ENCODE measurements at places on chromosomes 6 and 20.
A peak's percentile ranks its signal among the peaks of the same experiment; 100 is the strongest.

DNA sequence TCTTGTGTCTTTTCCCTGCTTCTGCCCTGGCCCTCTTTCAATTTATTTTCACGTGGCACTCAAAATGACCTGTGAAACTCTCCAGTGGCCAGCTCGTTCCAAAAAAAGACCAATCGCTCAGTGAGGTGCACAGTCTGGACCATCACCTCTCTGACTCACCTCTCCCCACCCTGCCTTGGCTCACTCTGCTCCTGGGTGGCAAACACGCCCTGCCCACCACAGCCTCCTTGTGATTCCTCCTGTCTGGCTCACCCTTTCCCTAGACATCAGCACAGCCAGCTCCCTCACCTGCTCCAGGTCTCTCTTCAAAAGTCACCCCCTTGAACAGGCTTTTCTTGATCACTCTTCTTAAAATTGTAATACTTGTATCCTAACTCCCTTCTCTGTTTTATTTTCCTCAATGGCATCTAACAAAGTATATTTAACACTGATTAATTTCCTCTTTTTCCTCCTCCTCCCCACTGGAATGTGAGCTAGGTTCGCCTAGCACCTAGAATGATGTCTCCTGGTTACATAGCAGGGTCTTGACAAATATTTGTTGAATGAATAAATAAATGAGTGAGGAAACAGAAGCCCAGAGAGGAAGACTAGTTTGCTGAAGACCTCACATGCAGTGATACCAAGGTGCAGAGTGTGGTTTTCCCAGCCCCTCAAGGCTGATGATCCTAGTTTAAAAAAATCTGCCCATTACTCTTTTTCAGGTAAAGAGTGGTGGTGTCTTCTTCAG, 109.0 kb downstream of the GJA10 start:
- no peak for DNase-seq

DNA sequence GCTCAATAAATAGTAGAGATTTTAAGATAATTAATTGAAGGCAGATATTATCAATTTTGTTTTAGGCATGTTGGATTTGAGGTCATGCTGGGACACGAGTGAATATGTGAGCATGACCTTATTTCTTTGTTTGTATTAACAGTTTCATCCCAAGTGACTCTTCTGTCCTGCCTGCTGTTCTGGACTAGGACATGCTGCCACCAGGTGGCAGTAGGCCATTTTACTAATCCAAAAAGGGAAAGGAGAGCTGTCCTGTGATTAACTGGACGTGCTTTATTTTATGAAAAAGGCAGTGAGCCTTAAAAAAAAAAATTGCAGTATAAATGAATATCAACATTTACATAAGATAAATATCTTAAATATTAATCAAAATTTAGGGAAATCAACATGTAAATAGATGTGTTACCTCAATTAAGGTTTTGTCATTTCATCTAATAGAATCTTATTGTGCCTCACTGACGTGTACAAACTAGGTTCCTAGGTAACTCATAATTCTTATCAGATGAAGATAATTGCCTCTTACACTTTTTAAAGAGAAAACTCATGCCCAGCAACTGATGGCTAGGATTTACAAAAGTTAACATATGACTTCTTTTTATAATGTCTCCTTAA, 49.8 kb downstream of the FRK start:
- DNase-seq = peak; percentile 72

GRCh38 chr6:3566812-3567211, 110.0 kb upstream of the SLC22A23 start:
- DNase-seq = no peak

DNA sequence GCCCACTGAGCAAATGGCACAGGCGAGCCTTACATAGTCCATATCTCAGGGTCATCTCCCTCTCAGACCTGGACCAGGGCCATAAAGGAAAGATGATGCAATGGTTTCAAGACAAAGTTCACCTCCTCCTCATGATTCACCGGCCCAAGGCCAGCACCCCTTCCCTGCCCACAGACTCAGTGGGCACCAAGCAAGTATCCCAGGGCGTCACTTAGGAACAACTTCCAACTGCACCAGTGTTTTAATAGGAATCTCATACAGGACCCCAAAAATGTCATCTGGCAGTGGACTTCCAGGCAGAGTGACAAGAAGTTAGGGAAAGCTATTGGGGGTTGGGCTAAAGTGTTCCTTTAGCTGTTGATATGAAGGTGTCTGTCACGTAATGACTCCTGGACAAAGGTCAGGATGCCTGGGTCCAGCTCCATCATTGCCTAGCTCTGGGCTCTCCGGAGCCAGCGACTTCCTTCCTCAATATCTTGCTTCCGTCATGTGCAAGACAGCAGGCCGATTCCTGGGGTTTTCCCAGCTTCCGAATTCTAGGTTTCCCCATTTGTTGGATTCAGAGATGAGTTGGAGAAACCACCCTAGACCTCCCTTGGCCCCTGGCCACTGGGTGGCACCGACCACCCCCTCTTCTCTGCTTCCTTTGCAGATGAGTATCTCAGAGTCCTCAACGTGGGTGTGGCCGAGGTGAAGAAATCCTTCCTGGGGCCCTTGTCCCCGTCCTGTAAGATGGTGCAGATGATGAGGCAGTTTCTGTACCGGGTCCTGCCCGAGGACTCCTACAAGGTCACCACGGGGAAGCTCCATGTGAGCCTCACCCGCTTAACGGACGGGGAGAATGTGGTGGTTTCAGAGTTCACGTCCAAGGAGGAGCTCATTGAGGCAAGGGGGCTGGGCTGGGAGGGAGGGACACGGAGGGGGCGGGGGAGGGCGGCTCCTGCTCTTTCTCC, 21.1 kb downstream of the PNPLA1 start:
- DNase-seq = peak; percentile 81

- peak; percentile 61 for DNase-seq
These were observed 34.3 kb upstream of the ZBP1 start for GRCh38 chr20:57654363-57654997.

GRCh38 chr6:109373762-109374161, 8.5 kb downstream of the CD164 start:
- no peak for DNase-seq

DNA sequence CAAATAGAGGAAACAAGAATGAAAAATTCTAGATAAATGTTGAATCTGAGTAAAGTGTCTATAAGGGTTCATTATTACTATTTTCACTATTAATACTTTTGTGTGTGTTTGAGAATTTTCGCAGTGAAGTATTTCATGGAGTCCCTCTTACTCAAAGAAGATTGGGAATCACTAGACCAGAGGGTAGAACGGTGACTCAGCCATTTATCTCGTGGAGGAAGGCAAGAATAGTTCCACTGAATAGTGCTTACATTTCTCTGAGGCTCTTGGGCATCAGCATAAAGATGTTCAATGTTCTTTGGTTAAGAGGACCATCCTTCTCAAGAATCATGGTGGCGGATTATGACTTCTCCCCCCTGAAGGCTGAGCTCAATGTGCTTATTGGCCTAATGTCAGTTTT, 376.7 kb upstream of the ARID1B start:
- no peak for DNase-seq

DNA sequence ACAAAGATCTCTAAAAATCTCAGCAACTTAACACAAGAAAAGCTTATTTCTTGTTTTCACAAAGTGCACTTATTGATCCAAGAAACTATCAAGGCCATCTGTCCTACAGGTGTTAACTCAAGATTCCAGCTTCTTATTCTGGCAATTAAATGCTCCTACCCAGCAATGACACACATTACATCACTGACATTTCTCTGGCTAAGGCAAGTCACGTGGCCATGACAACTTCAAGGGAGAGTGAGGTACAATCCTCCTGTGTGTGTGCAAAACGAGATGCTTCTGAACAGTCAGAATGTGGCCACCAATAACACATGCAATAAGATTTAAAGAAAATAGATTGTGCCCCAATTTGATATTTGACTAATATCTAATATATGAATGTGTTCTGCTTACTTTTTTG, 169.3 kb upstream of the BTBD3 start:
- DNase-seq = no peak

GRCh38 chr20:15734052-15734451, 839.2 kb downstream of the KIF16B start:
- no peak for DNase-seq

DNA sequence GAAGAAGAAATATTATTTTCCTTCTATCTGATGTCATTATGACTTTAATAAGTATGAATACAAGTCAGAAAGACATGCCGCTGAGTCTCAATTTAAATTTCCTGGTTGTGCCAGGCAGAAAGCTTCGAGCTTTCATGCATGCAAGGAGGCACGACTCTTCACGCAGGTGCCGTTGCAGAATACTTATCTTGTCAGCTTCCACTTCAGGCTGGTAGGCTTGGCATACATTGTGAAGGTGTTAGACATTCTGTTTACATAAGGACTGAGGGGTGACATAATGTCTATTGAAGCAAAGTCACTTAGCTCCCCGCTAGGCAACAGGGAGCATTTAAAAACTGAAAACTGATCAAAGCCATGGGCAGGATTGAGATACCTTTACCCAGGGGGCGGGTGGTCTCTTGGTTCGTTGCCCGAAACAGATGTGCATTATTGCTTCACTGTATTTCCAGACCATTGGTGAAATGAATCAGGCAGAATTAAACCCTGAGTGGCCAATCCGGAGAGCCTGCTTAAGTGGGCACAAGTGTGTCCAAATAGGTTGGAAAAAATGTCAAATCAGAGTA, 16.4 kb downstream of the BMP6 start:
- no peak for DNase-seq

Data from Peyer's patch (tissue), 4 donors.